ENCODE measurements at places on chromosomes 5 and 9. TPM values are rescaled to one million over a fixed set of nuclear protein-coding genes. Genes with fewer than 3 reads are reported as not detected.
A peak's percentile ranks its signal among the peaks of the same experiment; 100 is the strongest.

The FRRS1L gene
- 0.06 TPM for total RNA-seq

DNA sequence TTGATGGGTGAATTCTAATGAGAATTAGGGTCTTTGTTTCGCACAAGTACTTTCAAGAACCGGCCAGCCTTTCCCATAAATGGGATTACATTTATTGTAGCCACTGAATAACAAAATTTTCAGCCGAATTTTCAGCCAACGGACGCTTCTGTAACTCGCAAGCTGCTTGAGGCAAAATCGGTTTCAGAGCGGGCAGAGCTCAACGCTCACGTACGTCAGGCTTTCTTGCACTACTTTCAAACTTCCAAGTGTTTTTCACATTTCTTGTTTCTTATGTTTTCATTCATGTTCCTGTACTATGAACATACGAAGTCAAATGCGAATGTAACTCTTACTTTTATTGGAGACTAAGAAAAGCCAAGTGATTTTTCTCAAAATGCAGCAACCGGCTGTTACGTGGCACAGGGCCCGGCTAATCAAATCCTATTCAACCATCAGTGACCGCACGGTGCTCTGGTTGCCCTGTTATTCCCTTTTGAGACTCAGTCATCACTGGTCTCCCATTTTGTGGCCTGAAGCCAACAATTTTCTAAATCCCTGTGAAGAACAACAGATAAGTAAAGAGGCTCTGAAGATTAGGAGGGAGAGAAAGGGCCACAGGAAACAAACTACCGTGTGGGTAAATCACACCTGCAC is 68.5 kb downstream of the SLC28A3 start:
- no peak overlapping the region for H3K27ac ChIP-seq
- H3K36me3 ChIP-seq, result no peaks in the 10 kb centered on the region
- no peaks in the 10 kb centered on the region for H3K4me1 ChIP-seq
- H3K27me3 ChIP-seq, result peaks cover 7% of the 10 kb centered on the region

The GRIN1 gene
- 0.92 TPM for total RNA-seq

DNA sequence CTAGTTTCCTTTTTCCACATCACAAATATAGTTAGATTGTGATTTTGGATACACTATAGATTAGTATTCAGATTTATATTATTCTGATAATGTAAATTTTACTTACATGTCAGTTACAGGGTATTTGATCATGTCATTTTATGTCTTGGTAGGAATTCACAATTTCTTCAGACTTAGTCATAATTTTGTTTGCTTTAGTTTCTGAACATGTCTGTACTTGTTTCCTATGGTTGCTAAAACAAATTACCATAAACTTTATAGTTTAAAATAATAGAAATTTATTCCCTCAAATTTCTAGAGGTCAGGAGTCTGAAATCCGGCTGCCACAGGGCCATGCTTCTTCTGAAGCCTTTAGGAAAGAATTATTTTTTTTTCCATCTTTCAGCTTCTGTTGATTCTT is 1817.2 kb upstream of the CDH9 start:
- no peaks in the 10 kb centered on the region for H3K4me1 ChIP-seq
- H3K4me3 ChIP-seq, result no peak overlapping the region
- H3K27ac ChIP-seq, result no peak overlapping the region
- H3K27me3 ChIP-seq, result no peaks in the 10 kb centered on the region
- DNase-seq, result no peak

The CENPH gene
- total RNA-seq, result 2.9 TPM

DNA sequence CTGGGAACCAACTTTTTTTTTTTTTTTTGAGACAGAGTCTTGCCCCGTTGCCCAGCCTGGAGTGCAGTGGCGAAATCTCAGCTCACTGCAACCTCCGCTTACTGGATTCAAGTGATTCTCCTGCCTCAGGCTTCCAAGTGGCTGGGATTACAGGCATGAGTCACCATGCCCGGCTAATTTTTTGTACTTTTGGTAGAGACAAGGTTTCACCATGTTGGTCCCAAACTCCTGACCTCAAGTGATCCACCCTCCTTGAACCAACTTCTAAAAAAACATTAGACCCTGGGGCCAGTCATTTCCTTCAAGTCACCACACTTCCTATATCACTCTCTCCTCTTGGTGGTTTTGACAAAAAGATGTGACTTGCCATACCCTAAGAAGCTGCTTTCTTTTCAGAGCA is 10.9 kb upstream of the SHROOM1 start:
- no peak overlapping the region for H3K4me3 ChIP-seq
- H3K27ac ChIP-seq, result peak overlapping the region; percentile 75
- H3K36me3 ChIP-seq, result no peaks in the 10 kb centered on the region

The F12 gene
- 0.80 TPM for total RNA-seq

The C1QTNF3 gene
- total RNA-seq, result 6.7 TPM

DNA sequence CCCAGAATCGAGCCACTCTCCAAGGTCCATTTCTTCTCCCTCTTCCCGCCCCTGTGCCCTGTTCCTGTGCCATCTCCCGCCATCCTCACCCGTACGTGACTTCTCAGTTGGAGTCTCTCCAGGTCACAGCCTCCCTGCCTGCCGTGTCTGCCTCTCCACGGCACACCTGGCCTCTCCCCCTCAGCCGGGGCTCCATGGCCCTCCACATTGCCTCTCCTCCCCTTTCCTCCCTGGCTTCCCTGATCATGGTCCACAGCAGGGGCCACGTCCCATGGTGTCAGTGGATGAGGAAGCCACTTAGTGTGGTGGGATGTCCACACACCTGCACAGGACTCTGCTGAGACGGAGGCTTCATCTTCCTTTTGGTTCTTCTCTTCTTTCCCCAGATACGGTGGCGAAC is 2.3 kb downstream of the PAEP start:
- peaks cover 32% of the 10 kb centered on the region for H3K27me3 ChIP-seq
- DNase-seq, result no peak
- no peak overlapping the region for H3K27ac ChIP-seq
- H3K4me3 ChIP-seq, result no peak overlapping the region
- no peaks in the 10 kb centered on the region for H3K4me1 ChIP-seq

DNA sequence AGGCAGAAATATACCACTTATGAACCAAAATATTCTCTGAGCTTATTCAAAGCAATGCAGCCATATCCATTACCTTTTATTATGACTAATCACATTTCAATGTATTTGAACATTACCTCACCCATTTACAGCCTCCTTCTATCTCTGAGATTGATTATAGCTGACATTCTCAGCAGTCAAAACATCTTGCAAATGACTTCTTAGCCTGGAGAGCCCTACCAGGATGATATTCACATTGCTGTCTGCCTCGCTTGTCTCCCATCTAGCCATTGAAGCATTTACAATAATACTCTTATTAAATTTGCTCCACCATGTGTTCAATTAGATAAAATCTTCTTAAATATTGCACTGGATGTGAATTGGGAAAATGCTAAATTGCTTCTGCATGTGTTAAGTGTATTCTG is 1879.9 kb upstream of the ACO1 start:
- DNase-seq, result no peak
- no peak overlapping the region for H3K27ac ChIP-seq
- H3K27me3 ChIP-seq, result no peaks in the 10 kb centered on the region

GRCh38 chr5:64214132-64214531 is 48.5 kb downstream of the RNF180 start:
- no peaks in the 10 kb centered on the region for H3K36me3 ChIP-seq
- no peak overlapping the region for H3K4me3 ChIP-seq
- H3K27me3 ChIP-seq, result no peaks in the 10 kb centered on the region
- H3K27ac ChIP-seq, result no peak overlapping the region

DNA sequence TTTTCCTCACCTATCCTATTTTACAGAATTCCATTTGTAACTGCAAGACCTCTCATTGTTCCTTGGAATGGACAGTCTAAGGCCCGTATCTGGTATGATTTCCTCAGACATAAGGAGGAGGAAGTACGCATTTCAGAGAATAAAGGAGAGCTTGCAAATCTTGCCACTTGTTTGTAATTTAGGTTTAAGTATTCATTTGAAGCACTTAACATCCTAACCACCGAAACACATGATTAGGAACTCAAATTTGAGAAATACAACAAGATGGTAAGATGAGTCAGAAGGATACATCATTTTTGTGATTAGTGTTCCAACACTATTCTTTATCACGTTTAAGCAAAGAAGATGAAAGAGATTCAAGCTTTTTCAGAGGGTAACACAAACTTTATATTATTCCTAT is 3.9 kb upstream of the ZCCHC9 start:
- H3K36me3 ChIP-seq, result no peaks in the 10 kb centered on the region
- H3K4me3 ChIP-seq, result no peak overlapping the region
- H3K4me1 ChIP-seq, result peaks cover 31% of the 10 kb centered on the region
- no peak for DNase-seq
- no peak overlapping the region for H3K27ac ChIP-seq

GRCh38 chr5:82885627-82886389 is 191.4 kb downstream of the TMEM167A start:
- no peak for DNase-seq
- no peaks in the 10 kb centered on the region for H3K4me1 ChIP-seq
- H3K27ac ChIP-seq, result no peak overlapping the region
- H3K4me3 ChIP-seq, result no peak overlapping the region
- H3K36me3 ChIP-seq, result no peaks in the 10 kb centered on the region

DNA sequence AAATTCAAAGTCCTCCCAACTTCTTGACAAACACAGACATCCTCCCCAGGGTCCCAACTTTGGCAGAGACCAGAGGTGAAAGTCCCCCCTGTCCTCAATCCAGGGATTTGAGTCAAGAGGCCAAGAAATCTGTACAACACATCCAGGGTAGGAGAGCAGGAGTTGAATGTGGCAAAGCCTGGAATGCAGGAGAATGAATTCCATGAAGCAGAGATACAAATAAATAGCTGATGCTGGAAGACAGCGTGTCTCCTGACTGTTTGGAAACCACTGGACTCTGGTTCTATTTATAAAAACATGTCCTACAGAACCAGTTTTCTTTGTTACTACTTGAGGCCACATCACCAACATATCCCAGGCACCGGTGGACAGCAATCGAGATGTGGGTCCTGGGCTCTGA is 43.7 kb upstream of the SLIT3 start:
- no peak for DNase-seq
- no peaks in the 10 kb centered on the region for H3K4me1 ChIP-seq
- no peak overlapping the region for H3K27ac ChIP-seq
- no peaks in the 10 kb centered on the region for H3K27me3 ChIP-seq
- no peak overlapping the region for H3K4me3 ChIP-seq
- H3K36me3 ChIP-seq, result no peaks in the 10 kb centered on the region

The CCIN gene
- total RNA-seq, result 0.18 TPM

DNA sequence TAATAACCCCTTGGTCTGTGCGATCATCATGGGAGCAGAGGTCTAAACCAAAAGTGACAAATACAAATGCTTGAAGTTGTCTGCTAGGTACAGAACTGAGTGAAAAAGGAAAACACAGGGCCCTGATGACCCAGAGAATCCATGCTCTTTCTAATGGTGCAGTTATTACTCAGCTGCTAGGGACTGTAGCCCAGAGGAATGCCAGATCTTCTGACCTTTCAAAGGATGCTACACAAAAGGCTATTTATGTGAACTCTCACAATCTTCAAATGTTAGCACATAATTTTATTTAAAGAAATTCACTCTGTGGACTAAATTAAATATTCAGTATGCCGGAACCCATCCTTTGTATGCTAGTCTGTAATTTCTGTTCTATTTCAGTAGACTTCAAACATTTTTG is 79.9 kb downstream of the PRR16 start:
- H3K4me3 ChIP-seq, result no peak overlapping the region
- DNase-seq, result no peak
- no peak overlapping the region for H3K27ac ChIP-seq

GRCh38 chr9:71147368-71147767 is 25.9 kb upstream of the TRPM3 start:
- H3K4me1 ChIP-seq, result no peaks in the 10 kb centered on the region
- no peaks in the 10 kb centered on the region for H3K36me3 ChIP-seq
- no peak for DNase-seq
- H3K27me3 ChIP-seq, result no peaks in the 10 kb centered on the region
- H3K27ac ChIP-seq, result no peak overlapping the region

Data from lower lobe of right lung (tissue), 2 donors.